ENCODE measurements at places on chromosomes 1 and 21.

DNA sequence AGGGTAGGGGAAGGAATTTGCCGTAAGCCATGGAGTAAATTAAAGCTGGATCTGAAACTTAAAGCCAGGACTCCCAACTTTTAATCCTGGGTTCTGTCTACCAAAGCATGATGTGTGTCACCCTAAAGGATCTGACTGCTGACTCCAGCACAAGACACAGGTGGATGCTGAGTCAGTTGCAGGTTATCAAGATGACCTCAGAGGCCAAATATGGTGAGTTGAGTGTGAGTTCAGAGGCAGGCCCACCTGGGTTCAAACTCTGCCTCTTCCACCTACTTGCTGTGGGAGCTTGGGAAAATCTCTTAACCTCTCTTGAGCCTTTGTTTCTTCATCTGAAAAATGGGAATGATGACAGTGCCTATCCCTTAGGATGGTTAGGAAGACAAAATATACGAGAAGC, 16.7 kb upstream of the LDLRAP1 start:
- peak; percentile 57 for DNase-seq

GRCh38 chr1:21652101-21652936, 16.8 kb downstream of the RAP1GAP start:
- no peak for DNase-seq

- no peak for DNase-seq
Measured at GRCh38 chr1:78088486-78088885, 42.7 kb downstream of the GIPC2 start.

- DNase-seq: no peak
Measured at GRCh38 chr21:45591619-45592207, 49.5 kb upstream of the SLC19A1 start.

DNA sequence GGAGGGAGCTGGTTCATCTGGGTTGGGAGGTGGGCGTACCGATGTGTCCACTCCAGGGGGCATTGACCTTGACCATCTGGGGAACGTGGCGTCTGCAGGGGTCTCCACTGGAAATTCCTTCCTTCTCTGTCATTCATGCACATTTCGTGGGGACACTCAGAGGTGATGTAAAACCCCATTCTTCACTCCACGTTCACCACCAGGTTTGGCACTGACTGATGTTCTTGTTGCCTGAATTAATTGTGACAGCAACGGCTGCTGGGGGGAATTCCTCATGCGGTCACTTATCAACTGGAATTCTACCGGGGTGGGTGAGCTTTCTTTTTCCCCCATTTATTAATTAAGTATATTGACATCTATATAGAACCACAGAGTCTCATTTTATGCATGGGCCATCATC, 18.1 kb upstream of the POFUT2 start:
- no peak for DNase-seq

DNA sequence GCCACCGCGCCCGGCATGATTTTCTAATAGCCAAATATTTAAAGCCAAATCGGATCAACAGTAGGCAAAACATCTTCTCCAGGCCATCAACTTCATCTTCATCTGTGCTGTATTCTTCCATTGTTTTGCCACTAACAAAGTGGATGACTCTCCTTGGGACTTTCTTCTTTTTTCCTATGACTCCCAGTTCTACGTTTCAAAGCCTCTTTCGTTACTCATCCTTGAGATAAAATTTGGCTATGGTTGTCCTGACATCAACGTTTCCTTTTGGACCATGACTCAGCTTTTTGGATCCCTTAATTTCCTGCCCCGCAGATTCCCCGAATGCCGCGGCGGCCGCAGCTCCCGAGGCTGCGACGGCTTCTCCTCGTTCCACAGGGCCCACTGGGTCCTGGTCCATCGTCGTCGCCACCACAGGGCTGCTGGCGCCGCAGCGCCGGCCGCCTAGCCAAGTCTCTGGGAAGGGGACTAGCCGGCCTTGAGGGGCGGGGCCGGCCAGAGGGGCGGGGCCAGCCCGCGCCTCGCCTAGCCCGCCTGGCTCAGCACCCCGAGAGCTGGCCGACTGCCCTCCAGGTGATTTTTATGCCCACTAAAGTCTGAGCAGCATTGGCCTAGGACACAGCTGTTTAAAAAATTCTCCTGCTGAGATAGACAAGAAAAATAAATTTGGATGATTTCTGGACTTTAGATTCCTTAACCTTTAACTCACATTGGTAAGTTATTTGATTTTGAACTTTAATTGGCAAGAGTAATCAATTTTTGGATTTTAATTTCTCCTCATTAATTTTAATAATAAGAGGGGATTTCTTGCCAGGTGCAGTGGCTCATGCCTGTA, 93.9 kb downstream of the ADCY10 start:
- DNase-seq: peak; percentile 87
